Naive B cell (primary cell): ENCODE measurements at places on chromosomes 6 and 20.
A peak's percentile ranks its signal among the peaks of the same experiment; 100 is the strongest.

DNA sequence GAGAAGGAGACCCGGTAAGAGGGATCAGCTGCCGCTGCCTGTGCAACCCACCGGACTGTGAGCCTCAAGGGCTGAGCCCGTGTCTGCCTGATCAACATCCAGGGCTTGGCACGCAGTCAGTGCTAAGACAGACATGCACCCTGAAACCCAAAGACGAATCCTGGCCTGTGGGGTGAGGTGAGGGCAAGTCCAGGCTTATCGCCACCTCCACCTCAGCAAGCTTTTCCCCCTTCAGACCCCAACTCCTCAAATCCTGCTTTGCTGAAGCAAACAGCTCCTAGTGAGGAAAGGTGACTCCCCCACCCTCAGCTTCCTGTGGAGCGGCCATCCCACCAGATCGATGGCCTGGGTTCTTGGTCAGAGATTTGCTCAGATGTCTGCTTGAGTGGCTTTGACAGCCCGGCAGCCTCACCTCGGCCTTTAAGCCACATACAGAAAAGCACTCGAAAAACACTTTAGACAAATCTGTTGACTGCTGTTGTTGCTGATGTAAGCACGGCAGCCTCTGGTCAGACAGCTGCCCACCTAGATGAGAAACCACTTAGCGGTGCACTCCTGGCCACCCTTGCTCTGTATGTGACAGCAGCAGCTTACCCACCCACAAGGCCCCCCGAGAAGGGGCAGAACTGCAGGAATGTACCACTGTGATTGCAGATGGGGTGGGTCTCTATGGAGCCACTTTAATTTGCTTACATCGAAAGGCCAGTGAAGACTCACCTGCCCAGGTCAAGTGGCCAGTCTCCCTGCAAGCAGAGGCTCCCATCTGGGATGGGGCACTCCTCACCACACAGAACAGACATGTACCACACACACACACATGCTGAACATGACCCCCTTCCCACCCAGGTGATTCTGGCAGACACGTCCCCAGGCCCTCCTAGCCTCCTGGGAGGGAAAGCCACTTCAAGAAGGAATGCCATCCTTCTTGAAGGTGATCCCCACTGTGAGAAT, 14.8 kb downstream of the MTCH1 start:
- DNase-seq: no peak

- no peak for DNase-seq
These were observed 562.5 kb upstream of the MAP3K7 start for GRCh38 chr6:91149246-91149955.

DNA sequence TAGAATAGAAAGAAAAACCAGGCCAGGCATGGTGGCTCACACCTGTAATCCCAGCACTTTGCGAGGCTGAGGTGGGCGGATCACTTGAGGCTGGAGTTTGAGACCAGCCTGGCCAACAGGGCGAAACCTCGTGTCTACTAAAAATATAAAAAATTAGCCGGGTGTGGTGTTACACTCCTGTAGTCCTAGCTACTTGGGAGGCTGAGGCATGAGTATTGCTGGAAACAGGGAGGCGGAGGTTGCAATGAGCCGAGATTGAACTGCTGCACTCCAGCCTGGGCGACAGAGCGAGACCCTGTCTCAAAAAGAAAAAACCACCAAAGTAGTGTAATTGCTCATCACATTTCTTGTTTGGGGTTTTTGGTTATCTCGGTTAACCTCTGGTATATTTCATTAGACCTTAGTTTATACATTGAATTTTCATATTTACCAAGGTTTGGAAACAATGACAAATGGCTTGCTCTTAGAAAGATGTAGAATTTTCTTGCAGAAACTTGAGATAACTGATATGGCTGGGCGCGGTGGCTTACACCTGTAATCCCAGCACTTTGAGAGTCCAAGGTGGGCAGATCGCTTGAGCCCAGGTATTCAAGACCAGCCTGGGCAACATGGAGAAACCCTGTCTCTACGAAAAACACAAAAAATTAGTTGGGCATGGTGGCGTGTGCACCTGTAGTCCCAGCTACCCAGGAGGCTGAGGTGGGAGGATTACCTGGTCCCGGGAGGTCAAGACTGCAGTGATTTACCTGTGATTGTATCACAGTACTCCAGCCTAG, 14.2 kb downstream of the ITCH start:
- DNase-seq: no peak

GRCh38 chr6:106759112-106759511, 129.7 kb downstream of the QRSL1 start:
- no peak for DNase-seq

DNA sequence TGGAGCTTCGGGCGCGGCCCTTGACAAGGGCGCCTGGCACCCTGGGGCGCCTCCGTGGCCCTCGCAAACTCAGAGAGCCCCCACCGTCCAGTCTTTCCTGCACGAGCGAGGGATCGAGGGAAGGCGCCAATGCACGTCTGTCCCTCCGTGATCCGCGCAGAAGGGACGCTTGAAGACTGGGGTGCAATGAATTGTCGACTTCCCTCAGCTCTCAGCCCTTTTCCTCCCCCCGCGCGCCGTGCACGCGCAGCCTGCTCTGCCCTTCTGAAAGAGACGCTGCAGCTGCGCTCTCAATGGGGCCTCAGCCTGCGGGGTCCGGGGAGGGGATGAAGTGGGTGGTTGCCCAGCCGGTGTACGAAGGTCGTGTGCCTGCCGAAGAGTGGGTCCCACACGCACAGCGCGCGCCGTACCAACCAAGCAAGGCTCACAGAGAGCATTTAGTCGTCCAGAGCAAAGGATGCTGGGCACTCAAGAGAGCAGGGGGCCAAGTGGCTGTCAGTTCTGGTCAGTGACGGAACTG, 5.5 kb upstream of the SOX4 start:
- peak; percentile 60 for DNase-seq

- no peak for DNase-seq
These were observed 642.1 kb upstream of the FLRT3 start for GRCh38 chr20:14979453-14979986.

DNA sequence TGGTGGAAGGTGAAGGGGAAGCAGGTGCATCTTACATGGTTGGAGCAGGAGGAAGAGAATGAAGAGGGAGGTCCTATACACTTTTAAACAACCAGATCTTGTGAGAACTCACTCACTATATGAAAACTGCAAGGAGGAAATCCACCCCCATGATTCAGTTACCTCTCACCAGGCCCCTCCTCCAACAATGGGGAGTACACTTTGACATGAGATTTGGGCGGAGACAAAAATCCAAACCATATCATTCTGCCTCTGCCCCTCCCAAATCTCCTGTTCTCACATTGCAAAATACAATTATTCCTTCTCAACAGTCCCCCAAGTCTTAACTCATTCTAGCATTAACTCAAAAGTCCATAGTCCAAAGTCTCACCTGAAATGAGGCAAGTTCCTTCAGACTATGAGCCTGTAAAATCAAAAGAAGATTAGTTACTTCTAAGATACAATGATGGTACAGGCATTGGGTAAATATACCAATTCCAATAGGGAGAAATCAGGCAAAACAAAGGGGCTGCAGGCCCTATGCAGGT, 60.5 kb downstream of the EDN1 start:
- DNase-seq: no peak

DNA sequence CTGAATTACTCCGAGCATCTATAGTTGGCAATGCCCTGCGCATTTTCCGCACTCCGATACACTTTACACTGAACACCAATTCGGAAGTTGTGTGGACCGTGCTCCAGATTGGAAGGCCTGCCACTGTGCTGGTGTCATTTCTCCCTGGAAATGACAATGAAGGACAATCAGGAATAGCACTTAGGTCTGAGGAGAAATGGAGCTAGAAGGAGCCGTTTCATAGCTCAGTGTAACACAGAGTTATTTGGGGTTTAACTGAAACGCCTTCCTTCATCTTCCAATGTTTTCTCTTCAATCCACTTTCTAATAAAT, 501 bp upstream of the PLA2G7 start:
- no peak for DNase-seq

- DNase-seq: peak; percentile 64
These were observed 39.3 kb downstream of the PCNA start for GRCh38 chr20:5080384-5080877.

GRCh38 chr6:169906004-169906687, 154.7 kb downstream of the ERMARD start:
- peak; percentile 24 for DNase-seq

DNA sequence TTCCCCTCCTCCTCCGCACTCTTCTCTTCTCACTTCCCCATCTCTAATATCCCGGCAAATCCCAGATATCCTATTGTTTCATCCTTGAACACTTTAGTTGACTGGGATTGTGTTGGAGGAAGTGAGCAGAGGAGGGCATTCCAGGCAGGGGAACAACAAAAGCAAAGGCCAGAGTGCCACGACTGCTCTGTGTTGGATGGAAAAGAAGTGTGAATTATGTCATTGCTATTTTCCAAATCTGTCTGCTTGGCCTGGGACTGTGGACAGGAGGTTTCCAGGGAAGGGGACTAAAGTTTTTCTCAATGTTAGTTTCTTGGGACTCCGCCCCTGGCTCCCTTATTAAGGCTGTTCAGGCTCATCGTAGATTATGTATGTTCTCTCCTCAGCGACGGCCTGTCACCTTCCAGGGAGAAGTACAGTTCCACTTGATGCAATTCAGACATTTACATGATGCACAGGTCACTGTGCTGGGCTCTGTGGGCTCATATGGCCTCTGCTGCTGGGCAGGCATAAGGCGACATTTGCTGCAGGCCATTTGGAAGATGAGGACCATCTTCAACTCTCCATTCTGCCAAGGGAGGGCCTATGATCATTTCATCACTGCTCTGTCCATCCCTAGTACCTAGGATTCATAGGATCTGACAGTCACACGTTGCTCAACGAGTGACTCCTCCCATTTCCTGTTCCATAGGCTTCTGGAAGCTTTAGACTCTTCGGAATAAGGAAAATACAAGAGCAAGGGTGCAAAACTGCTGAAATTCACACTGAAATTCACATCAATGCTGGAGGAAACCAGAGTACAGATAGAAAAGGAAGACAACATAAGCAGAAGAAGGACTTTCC, 99.1 kb upstream of the KCNK16 start:
- DNase-seq: no peak

- no peak for DNase-seq
These were observed 126.1 kb downstream of the KIF13A start for GRCh38 chr6:17861361-17861760.

GRCh38 chr6:96521306-96521643, 331 bp upstream of the UFL1 start:
- DNase-seq: no peak

- no peak for DNase-seq
These were observed 351.9 kb downstream of the COL12A1 start for GRCh38 chr6:74853991-74854390.

DNA sequence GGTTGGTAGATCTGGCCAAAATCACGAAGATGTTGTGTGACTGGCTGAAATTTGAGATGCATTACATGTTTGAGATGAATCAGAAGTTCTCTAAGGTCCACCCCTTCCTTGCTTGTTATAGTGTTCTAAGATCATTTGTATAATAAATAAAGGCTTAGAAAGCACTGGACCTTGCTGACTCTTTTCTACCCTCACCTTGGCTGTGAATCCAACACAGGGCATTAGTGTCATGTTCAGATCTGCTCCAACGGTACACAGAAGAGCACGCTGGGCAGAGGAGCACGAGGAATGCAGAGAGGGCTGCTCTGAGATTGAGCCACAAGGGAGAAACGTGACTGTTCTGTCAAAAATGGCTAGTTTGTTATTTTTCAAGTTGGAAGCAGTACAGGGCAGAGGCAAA, 169.5 kb upstream of the HDAC2 start:
- no peak for DNase-seq

- no peak for DNase-seq
These were observed 19.0 kb downstream of the EPB41L1 start for GRCh38 chr20:36173451-36173933.

DNA sequence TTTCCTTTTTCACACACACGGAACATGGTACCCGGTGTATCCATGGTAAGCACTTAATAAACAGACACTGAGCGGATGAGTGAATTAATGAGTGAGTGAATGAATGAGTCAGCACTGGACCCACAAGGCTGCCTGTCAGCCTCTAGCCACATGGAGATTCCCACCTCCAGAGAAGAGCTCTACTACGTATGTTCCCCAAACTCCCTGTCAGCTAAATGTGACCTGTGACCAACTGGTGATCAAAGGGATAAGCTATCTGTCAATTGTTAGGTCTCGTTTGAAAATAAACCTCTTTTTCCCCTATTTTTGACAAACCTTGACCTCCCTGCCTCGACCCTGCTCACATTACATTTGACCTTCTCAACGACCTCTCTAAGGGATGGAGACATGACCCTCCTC, 24.5 kb upstream of the TAF8 start:
- no peak for DNase-seq

GRCh38 chr6:83514866-83515466, 2.6 kb downstream of the PRSS35 start:
- peak; percentile 11 for DNase-seq

DNA sequence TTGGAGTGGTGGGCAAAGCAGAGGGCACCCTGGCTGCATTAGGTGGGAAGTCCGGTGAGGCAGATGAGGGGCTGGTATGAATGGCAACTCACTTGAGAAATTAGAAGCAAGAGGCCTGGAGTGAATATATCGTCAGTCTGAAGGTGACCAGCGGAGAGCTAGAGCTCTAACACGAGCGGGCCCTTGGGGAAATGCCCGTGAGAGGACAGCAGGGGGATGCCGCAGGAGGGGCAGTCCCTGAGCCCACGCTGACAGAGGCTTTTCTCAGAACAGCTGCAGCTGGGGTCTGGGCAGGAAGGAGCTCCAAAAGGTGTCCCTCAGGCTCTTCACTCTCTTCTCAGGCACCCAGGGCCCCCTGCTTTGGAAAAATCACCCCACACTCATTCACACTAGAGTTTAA, 32.0 kb upstream of the CD93 start:
- no peak for DNase-seq

- no peak for DNase-seq
These were observed 22.8 kb downstream of the RGS17 start for GRCh38 chr6:153108315-153108714.

- no peak for DNase-seq
These were observed 24.5 kb downstream of the PYGB start for GRCh38 chr20:25272223-25273000.

DNA sequence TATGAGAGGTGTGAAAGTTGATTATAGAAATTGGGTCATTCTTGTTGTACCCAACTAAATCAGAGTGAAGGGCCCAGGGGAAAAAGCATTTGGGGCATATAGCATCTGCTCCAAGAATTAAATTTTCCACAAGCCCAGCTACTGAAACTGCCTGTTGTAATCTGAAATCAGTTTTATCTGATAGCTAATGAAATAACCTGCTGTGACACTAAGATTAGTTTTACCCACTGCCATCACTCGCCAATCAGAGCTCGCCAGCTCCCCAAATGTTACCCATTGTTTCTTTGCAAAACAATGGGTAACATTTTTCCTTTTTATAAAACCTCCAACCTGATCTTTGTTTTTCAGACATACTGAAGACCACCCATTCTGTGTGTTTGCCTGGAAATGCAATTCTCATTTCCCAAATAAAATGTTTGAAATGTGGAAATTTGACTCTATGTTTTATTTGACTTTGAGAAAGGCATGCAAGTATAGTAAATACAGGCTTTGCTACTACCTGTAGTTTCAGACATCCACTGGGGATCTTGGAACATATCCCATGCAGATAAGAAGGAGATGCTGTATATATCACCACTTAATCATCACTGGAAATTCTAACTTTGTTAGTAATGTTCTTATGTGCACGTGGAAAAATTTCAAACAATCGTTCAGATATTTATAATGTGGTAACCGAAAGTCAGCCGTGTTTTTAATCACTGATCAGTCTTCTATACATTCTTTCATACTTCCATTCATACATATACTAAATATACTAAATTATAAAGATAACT, 6.3 kb upstream of the AHI1 start:
- no peak for DNase-seq

GRCh38 chr6:147906361-147906760, 397.9 kb downstream of the SAMD5 start:
- DNase-seq: no peak
